ENCODE measurements at places on chromosomes 3 and 15. TPM values are rescaled to one million over a fixed set of nuclear protein-coding genes. Genes with fewer than 3 reads are reported as not detected.

GRCh38 chr3:165768680-165769079 lies 68.5 kb downstream of the BCHE start:
- DNase-seq = no peak

- DNase-seq = no peak
Observed at GRCh38 chr3:14539384-14539741, 779 bp downstream of the GRIP2 start.

The FBXO45 gene
- polyA plus RNA-seq = 12.5 TPM

The MUC20 gene
- polyA plus RNA-seq = 17.2 TPM

DNA sequence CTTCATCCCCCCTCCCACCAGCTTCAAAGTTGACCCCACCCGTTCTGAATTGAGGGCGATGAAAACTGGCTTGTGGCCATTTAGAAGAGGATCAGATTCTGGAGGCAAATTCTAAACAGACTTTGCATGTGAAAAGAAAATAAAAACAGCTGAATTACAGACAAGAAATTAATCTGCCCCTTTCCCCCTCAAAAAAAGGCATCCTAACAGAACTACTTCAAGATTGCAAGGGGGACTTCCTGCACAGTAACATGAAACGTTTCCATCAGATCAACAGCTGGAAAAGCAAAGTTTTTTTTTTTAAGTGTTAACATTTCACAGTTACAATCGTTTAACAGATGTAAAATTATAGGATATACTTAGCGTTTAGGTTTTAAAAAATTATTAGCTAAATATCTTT lies 229.3 kb downstream of the RORA start:
- no peak for DNase-seq

GRCh38 chr3:185998136-185998535 lies 60.3 kb upstream of the TRA2B start:
- no peak for DNase-seq

The PCOLCE2 gene
- polyA plus RNA-seq = 4.5 TPM

Measured in renal pelvis (tissue), 12 donors.